ENCODE measurements at places on chromosomes 6 and 20.

- DNase-seq = no peak
Measured at GRCh38 chr6:12064131-12064530, 52.0 kb downstream of the HIVEP1 start.

- no peak for DNase-seq
Measured at GRCh38 chr20:2516399-2516798, 7.7 kb upstream of the ZNF343 start.

DNA sequence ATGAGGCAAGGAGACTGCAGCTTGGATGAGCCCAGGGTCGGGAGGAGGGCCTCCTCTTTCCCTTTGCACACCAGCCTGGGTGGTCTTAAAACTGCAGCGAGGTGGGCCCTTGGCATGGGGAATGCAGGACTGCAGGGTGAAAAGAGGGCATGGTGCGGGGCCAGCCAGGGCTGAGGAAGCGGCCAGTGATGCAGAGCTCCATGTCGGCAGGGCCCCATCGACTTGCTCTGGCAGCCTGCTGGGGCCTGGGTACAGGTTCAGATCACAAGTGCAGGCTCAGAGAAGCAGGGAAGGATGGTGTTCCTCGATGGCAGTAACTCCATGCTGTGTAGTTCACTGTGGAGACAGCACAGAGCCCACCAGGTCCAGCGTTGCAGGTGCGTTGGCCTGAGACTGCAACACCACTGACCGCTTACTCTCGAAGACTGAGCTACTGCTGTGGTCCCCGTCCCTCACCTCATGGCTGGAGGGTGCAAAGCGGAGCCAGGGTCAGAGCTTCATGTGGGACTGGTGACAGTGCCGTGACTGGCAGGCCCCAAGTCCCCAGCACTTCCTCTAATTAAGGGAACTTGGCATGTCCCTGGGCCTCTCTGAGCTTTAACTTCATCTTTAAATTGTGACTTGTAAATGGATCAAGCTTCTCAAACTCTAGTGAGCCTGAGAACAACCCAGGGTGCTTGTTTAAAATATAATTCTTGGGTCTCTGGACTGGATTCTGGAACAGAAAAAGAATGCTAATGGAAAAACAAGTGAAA is 223.2 kb downstream of the SYNDIG1 start:
- no peak for DNase-seq

DNA sequence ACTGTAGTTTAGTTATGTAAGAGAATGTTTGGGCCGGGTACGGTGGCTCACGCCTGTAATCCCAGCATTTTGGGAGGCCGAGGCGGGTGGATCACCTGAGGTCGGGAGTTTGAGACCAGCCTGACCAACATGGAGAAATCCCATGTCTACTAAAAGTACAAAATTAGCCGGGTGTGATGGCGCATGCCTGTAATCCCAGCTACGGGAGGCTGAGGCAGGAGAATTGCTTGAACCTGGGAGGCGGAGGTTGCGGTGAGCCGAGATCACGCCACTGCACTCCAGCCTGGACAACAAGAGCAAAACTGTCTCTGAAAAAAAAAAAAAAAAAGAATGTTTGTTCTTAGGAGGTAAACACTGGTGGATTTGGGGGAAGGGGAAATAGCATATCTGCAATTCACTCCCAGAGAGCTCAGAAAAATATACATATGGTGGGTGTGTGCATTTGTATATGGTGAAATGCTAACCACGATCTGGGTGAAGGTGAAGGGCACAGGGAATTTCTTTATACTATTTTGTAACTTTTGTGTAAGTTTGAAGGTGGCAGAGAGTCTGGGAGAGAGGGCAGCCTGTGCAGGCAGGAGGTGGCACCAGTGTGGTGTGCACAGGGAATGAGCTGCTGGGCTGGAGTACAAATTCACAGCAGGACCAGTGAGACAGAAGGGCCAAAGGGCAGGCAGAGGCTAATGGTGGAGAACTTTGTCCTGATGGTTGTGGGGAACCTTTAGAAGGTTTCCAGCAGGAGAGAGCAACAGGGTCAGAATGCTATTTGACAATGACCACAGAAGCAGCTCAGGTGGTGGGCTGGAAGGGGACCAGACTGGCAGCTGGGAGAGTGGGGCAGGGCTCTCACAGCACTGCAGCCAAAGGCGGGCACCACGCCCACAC is 42.4 kb downstream of the SSR1 start:
- no peak for DNase-seq

DNA sequence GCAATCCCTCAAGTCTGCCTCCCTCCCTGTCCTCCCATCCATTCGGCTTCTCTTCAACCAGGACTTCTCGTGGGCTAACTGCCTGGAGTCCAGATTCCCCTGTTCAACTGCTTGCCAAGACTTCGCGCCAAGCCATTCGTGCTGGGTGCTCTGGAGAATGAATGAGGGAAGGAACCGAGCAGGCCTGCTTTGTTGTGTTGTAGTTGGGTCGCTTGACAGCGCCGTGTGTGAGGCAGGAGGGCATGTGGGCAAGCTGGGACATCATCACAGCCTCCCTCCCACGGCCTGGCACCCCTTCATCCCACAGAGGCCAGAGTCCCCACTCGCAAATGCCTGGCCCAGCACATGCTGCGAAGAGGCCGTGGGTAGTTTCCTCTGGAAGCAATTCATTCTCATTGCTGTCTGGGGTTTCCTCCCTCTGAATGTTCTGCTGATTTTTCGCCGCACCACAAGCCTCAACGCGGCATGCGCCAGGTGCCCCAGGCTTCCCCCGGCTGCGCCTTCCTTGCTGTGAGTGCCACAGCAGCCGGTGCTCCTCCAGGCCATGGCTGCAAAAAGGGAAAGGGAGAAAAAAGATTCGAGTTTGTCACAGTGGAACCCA is 336.0 kb downstream of the QKI start:
- no peak for DNase-seq

DNA sequence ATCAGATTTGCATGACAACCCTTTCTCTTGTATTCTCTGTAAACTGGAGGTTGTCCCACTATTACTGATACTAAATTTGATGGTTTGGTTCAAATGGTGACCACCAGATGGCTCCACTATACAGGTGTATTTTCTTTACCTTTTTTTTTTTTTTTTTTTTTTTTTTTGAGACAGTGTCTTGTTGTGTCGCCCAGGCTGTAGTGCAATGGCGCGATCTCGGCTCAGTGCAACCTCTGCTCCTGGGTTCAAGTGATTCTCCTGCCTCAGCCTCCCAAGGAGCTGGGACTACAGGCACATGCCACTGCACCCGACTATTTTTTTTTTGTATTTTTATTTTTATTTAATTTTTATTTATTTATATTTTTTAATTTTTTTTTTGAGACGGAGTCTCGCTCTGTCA is 6.6 kb upstream of the WTAP start:
- DNase-seq = peak; percentile 33

DNA sequence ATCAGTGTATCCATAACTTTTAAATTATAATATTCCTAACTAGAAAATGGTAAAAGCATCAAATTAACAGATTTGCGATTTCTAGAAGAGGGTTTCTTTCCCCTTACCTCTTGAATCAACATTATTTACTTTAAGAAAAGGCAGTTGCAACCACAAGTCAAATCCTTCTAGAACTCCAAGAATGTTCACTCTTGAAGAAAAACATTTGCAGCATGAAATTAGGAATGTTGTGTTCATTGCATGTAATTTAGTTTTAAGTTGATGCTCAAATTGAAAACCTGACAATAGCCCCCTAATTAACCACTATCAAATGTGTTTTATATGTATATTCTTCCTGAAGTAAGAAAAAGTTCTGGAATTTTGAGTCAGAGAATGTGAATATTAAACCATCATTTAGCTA is 2.3 kb upstream of the REV3L start:
- DNase-seq = peak; percentile 33

DNA sequence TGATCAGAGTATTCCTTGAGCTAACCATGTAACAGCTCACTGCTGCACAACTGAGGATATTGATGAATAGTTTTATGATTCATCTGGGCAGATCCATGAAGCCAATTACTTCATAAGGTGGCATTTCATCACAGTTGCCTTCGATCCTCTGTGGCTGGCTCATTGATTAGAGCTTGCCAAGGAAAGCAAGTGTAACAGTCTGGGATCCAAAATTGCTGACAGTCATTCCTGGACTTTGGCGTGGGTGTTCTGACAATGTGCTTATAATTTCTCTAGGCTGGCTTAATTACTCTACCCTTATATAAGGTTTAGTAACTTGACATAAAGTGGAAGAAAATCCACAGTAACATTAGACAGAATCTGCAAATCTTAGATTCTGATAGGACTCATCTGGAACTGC is 551.3 kb upstream of the CDH4 start:
- DNase-seq = no peak

GRCh38 chr6:89180971-89181370 is 35.1 kb downstream of the PM20D2 start:
- DNase-seq = peak; percentile 14

GRCh38 chr20:48807586-48808381 is 20.0 kb downstream of the PREX1 start:
- DNase-seq = no peak

DNA sequence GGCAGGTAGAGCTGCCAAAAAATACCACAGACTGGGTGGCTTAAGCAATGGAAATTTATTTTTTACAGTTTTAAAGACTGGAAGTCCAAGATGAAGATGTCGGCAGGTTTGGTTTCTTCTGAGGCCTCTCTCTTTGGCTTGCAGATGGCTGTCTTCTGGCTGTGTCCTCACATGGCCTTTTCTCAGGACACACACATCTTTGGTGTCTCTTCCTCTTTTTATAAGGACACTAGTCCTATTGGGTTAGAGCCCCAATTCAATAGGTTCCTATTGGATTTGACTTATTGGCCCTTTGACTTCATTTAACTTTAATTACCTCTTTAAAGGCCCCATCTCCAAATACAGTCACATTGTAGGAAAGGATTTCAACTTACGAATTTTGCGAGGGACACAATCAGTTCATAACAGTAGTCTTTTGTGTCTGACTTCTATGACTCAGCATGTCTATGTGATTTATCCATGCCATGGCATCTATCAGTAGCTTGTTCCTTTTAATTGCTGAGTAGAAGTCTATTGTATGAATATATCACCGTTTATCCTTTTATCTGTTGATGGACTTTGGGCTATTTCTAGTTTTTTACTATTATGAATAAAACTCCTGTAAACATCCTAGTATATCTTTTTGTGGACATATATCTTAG is 11.0 kb upstream of the TCP11 start:
- no peak for DNase-seq

DNA sequence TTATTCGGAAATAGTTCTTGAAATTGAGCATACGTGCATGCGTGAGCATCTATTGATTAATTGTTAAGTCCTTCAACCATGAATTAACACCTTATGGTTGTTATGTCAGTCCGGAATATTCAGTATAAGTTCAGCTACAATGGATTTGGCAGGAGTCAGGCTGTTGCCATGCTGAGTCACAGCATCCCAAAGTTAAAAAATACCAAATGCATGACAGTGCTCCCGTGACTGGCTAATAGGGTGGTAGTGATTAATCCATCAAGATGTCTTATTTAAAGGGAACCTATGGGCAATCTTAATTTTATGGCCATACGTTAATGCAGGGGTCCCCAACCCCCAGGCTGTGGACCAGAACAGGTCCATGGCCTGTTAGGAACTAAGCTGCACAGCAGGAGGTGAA is 10.5 kb downstream of the RAE1 start:
- no peak for DNase-seq

DNA sequence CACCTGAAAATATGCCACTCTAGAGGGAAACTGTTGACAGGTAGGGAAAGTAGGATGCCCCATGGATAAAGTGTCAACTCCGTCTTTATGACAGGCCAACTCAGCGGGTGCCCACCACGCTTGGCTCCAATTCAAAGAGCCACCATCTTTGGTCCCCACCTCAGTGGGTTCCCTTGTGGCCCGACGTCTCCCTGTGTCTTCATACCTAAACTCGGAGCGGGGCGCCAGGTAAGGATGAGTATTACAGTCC is 277 bp downstream of the MDC1 start:
- DNase-seq = no peak

All from eye (tissue), 1 donor.